ENCODE measurements at places on chromosomes 5 and 9. TPM values are rescaled to one million over a fixed set of nuclear protein-coding genes. Genes with fewer than 3 reads are reported as not detected.

Gene SLC34A3
- 0.07 TPM for total RNA-seq

Gene IFNK
- not detected for total RNA-seq

Gene NIPAL4
- 10.1 TPM for total RNA-seq

Gene PCDHGB3
- 0.28 TPM for total RNA-seq

Gene UBE2QL1
- 0.15 TPM for total RNA-seq

Gene TLX3
- total RNA-seq = not detected

Gene FCN1
- not detected for total RNA-seq

Gene FCN2
- total RNA-seq = not detected

Gene SLC26A2
- 27.5 TPM for total RNA-seq

Gene DRD1
- total RNA-seq = 0.51 TPM

Gene ANGPTL2
- total RNA-seq = 0.06 TPM

Gene ECSCR
- not detected for total RNA-seq

Gene ALDH7A1
- total RNA-seq = 70.1 TPM

Gene TRIM32
- 22.7 TPM for total RNA-seq

Gene GARNL3
- 1.6 TPM for total RNA-seq

Gene CRB2
- total RNA-seq = 0.07 TPM

Gene TIMD4
- total RNA-seq = 1.3 TPM

Gene PLPP6
- total RNA-seq = 11.9 TPM

Gene SH3RF2
- 3.2 TPM for total RNA-seq

Gene NDUFB6
- 122 TPM for total RNA-seq
